Activated T-cell treated with anti-CD3 and anti-CD28 coated beads for 48 hours (primary cell): ENCODE measurements at places on chromosomes 1 and 21.

DNA sequence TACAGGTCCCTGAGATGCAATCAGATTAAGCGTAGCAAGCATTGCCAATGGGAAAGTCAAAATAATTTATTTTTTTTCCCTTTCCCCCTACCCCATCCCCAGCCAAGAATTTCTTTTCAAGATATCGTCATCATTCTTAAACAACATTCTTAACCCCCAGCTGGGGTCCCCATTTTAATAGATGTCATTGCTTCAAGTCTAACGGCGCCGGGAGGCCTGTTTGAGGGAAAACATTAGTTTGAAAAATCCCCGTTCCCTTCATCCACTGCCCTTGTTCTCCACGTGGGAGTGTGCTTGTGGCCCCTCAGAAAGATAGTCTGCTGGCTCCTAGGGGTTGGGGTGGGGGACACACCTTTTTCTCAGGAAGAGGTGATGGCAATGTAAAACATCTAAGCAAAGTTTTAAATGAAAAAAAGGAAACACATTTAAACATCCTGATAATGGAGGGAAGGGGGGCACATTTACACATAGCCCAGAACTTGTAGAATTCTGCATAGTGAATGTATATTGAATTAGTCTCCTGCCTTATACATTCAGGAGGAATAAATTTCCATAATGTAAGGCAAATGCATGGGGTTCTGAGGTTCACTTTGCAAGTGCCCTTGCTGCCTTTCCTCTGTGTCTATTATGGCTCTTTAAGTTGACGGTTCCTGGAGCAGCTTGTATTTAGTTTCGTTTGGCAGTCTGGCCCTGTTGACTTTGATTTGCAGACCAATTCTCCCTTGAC, 6.8 kb downstream of the TRNP1 start:
- no peak for DNase-seq

GRCh38 chr1:202203238-202204039, 9.8 kb downstream of the LGR6 start:
- no peak for DNase-seq

GRCh38 chr1:61282387-61282786, 200.0 kb downstream of the NFIA start:
- no peak for DNase-seq

DNA sequence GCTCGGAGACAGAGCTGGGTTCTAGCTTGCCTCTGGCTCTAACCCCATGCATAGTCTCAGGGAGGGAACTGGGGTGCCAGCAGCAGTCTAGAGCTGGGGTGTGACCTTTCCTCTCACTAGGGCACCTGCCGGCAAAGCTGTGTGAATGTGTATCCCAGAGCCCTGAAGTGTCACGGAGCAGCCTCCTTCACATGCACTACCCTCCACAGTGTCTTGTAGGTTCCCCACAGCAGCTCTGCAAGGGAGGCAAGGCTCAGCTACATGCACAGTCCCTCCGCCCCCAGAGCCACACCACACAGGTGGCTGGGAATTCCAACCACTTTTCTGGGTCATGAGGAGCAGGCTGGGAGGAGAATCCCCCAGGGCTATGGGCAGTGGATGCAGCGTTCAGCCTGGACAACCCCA, 7.7 kb upstream of the HPCA start:
- no peak for DNase-seq

DNA sequence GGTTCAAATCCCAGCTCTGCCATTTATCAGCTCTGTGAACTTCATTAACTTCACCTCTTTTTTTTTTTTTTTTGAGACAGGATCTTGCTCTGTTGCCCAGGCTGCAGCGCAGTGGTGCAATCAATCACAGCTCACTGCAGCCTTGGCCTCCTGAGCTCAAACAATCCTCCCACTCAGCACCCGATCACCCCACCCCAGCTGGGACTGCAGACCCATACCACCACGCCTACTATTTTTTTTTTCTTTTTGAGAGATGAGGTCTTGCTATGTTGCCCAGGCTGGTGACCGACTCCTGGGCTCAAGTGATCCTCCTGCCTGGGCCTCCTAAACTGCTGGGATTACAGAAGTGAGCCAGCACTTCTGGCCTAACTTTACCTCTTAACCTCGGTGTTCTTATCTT, 2.2 kb upstream of the TRIT1 start:
- no peak for DNase-seq
